ENCODE measurements at places on chromosomes 6 and 20.

GRCh38 chr6:41040101-41040939 lies 1.3 kb upstream of the UNC5CL start:
- no peak for DNase-seq

GRCh38 chr6:154161689-154162088 lies 122.6 kb downstream of the OPRM1 start:
- no peak for DNase-seq

DNA sequence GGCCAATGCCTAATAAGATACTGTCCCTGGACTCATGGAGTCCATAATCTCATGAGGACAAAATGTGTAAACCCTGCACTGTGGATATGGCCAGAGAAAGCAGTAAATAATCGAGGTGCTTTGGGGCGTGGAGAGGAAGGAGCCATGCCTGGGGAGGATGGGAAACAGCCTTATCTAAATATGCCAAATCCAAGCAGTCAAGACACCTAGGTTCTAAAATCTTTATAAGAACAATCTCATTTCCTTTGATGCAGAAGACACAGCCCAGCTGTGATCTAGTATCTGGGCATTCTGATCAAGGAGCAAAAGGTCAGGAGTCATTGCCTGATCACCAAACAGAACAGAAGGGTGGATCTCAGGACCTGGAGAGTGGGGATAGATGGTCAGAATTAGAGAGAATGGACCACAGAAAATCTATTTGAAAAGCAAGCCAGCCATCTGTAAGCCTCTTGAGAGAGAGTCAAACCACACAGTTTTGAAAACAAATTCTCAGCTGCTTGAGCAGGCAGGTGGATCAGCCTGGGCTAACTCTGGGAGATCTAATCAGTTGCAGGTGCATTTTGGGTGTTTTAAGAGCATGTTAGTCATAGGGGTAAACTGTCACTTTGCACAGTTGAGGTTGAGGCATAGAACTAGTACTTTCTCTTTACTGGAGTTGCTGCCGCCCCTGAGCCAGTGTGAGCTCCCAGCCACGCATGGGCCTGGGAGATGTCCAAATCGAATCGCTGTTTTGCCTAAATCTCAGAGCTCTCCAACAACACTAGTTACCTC lies 130.8 kb upstream of the TNFAIP3 start:
- no peak for DNase-seq

- no peak for DNase-seq
These were observed 83.7 kb downstream of the HMGCLL1 start for GRCh38 chr6:55495277-55495676.

GRCh38 chr6:146544616-146545182 lies 1.1 kb downstream of the RAB32 start:
- DNase-seq = no peak

DNA sequence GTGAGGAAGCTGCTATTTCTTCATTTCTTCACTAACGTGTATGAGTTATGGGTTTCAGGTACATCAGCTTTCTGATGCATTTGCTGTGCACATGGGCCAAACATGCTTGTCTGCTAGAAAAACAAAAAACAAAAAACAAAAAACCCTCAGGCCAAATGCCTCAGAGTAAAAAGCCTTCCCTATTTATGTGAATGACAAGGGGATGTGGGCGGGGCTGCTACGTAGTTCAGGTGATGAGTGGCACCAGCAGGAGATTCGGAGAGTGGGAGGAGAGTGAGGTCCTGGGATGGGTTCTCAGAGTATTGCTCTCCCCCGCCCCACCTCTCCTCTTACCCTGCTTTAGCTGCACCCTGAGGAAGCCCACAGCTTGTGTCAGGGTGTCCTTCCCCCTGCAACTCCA lies 596.8 kb upstream of the JAG1 start:
- no peak for DNase-seq

DNA sequence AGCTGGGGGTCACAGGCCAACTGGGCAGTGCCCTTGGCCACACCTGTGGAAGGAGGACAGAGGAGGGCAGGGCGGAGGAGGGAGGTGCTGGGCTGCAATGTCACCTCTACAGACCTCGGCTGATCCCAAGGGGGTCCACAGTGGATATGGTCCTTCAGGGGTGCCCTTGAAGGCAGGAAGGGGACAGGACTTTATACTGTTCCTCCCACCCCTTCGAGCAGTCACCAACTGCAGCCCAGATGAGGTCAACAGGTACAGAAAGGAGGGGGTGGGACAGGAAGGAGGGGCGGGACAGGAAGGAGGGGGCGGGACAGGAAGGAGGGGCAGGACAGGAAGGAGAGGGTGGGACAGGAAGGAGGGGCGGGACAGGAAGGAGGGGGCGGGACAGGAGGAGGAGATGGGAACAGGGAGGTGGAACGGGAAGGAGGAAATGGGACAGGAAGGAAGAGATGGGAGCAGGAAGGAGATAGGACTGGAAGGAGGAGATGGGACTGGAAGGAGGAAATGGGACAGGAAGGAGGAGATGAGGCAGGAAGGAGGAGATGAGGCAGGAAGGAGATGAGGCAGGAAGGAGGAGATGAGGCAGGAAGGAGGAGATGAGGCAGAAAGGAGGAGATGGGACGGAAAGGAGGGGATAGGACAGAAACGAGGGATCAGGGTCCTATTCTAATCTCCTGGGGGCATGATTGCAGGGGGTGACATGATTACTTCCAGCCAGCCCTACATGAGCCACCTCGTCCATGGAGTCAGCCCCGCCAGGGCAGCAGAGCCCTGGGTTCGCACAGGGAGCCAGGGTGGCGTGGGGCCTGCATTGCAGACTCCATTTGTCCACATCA lies 19.4 kb upstream of the MRGBP start:
- DNase-seq = peak; percentile 42

- DNase-seq = no peak
These were observed 37.1 kb downstream of the MAN1A1 start for GRCh38 chr6:119312441-119312840.

DNA sequence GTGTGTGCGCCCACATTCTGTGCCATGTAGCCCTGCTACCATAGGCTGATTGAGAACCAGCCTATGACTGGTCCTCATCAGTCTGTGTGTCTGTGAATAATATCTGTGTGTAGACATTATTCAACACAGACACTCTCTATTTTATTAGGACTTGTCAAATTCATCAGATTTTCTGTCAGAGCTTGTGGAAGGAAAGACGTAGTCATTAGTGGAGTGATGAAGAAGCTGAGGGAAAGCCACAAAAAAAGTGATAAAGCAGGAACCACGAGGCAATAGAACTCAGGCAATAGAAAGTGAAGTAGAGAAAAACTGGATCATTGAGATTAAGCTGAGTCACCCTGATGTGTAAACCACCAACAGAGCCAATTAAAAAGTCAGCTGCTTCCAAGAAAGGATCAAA lies 122.2 kb upstream of the MARCKS start:
- no peak for DNase-seq

GRCh38 chr20:38326309-38326708 lies 20.0 kb upstream of the LBP start:
- no peak for DNase-seq

- DNase-seq = peak; percentile 62
These were observed 6.0 kb downstream of the RARS2 start for GRCh38 chr6:87583822-87584221.

- no peak for DNase-seq
These were observed 255.0 kb downstream of the DLL1 start for GRCh38 chr6:170035901-170036304.

DNA sequence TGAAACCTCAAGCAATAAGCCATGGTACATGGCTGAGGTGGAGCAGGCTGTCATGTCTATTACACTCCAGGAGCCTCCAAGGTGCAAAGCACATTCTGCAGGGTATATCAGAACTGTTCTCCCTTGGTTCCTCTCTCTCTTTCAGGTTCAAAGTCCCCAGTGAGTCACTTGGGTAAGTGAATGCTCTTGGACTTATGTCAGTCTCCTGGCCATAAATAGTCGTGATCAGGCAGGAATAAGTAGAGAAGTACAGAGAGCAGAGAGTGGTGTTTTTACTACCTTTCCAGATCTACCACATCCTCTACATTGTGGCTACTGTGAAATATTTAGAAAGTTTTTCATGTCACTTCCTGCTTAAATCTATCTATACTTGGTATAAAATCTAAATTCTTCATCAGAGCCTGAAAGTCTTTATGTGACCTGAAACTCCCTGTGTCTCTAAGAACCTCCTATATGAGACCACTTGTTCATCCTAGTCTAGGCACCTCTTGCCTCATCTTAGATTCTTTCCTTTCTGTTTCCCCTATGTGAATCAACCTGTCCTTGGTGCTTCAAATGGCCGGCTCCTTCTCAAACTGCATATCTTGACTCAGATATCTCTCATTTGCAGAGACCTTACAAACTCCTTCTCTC lies 1077.6 kb upstream of the MAP3K7 start:
- DNase-seq = no peak

DNA sequence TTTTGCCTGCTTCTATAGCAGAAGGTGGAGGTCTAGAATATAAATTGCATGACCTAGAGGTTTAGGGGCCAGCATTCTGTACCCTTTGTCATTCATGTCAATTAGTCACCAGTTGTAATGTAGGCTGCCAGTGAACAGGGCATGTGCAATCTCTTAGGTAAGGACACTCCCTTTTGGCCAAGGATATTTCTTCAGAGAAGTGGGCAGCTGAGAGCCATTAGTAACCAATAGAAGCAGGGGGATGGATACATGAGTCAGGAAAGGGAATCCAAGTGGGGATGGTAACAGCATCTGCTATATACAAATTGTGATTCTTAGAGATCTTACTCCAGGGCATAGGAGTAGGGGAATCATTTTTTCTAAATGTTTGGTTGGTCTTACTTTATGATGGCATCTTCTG lies 494.2 kb upstream of the JAG1 start:
- no peak for DNase-seq

DNA sequence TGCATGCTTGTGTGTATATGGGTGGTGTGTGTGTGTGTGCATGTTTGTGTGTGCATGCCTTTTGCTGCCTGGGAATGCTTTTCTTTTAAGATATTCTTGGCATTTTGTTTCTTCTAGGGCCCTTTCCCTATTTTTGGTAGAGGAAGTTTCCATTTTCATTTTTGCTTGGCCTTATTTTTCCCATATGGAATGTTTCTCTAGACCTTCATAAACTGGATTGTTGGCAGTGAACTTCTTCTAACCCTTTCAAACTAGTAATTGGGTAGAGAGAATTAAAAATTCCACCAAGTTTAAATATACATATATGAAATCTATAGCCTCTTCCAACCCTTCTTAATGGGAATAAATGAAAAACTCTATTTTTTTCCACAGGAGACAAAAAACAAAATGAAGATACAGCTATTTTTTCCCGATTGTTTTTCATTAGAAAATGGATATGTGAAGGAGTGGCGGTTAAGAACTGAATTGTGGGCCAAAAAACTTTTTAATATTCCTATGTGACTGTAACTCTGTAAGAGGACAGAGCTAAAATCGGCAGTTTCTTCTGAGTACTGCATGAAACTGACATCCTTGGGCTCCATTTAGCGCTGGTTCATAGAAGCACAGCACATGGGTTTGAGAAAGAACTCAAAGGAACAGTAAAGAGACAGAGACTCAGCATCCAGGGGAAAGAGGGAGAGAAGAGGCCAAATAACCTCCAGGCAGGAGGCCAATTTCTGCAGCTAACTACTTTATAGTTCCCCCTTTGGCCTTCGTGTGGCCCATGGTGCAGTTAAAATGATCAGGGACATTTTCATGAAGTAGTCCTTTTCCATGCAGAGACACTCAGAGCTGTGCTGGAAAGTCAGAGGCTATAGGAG lies 102.1 kb downstream of the TMEM170B start:
- no peak for DNase-seq

DNA sequence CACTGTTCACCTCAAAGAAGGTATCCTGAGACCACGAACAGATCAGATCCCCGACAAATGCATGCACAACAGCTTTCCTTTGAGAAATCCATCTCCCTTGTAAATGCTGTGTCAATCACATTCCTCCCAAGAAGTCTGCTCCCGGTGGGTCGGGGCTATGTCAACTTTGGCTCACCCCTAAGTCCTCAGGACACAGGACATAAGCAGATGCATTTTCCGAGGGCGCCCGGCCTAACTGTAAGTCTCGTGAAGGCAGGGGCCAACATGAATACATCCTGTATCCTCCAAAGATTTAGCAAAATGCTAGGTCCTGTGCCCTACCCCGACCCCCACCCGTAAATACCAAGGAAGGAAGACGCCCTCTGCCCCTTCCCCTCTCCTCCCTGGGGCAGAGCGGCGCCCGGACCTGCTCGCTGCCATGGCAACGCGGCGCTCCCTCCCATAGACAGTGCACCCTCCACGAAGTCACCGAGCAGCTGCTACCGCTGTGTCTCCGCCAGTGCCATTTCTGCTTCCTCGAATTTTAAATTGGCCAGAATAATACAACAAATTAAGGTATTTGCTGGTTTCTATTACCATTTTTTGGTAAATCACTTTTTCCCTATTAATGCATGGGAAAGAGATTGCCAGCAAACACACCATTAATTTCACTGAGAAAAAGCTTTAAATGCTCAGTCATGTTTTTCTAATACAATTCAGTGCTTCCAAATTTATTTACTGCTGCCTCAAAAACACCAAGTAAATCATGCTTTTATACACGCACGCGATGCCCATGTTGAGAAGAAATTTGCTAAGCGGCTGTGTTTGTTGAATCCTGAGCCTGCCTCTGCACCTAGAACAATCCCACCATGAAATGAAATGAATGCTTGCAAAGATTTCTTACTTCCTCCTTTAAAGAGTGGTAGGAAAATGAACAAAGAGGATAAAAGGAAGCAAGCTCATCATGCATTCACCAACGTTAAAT lies 100.6 kb downstream of the PCSK2 start:
- DNase-seq = no peak

All from HAP-1 (cell line).